Epithelial cell of prostate (primary cell): ENCODE measurements at places on chromosomes 12 and 14.

DNA sequence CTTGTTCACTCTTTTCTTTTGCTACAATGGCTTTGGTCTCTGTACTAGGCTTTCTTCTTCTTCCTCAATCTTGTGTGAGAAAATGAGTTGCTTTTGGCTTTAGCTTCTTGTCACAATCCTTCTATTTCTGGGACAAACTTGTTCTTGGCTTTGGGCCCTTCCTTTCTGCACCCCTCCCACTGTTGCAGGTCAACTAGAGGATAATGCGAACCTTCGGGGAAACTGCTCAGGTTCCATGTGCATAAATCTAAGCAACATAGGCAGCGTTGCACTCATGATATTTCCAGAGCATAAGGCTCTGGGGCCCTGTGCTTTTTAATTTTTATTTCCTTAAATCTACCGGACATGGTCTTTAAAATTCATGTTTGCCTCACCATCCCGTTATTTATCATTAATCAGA lies 89.8 kb upstream of the LRIG3 start:
- DNase-seq = no peak

DNA sequence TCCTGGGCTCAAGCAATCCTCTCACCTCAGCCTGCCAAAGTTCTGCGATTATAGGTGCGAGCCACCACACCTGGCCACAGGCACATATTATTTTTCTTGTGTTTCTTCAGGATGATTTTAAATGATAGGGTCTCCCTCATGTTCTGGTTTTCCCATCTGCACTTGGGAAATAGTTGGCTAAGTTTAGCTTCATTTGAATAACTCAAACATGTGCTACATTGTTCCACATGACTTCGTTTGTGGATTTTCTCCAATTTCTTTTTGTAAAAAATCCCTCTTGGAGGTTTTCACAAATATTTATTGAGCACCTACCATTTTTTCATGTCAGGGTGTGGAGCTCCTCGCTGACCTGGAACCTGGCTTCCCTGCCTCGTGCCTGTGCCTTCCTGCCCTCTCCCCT lies 55.2 kb upstream of the GNPNAT1 start:
- DNase-seq = no peak

DNA sequence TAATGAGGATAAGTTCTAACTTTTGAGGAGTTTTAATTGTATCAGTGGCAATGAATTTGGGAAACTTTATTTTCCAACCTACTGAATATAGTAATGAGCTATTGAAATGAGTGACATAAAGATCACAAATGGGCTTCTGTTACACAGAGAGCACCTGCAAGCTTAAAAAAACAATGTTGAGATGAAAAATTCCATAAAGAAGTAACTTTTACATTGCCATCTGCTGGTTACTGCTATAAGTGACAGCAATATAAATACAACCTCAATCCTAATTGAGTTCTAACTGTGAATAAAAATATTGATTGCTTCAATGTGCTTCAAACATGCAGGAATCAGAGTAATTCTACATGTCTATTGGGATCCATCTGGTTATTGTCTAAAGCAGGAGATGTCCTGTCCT lies 14.2 kb downstream of the WIF1 start:
- no peak for DNase-seq

DNA sequence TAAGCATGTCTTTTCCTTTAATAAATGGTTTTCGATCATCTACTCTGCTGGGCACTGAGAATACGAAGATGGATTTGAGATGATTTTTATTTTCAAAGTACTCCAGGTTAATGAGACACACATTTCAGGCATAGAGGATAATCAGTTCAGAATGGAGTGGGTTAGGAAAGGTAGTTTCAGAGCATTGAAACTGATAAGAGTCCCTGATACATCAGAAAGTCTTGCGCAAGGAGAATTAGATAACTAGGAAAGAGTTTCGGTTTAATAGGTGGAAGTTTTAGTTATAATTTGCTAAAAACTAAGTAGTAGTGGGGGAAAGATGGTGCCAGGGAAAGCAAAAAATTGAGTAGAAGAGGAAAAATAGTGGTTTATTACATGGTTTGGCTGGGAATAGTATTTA lies 50.1 kb downstream of the ZDHHC17 start:
- DNase-seq = no peak

- DNase-seq = no peak
Measured at GRCh38 chr12:89098441-89099112, 253.7 kb downstream of the DUSP6 start.

DNA sequence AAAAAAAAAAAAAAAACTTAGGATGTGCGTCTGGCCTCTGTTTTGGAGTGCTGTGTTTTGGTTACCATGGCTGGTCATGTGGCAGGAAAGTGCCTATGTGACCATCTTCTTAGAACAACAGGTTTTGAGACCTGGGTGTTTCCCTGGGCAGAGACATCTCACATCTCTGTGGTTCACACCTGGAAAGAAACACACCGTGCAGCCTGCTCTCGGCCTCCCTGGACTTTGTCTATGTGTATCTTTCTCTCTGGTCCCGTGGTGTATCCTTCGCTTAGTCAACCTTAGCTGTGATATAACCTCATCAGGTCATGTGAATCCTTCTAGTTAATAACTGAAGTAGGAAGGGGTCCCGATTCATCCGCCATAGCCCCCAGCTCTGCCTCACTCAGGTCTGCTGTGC lies 22.6 kb downstream of the ACADS start:
- DNase-seq = no peak

DNA sequence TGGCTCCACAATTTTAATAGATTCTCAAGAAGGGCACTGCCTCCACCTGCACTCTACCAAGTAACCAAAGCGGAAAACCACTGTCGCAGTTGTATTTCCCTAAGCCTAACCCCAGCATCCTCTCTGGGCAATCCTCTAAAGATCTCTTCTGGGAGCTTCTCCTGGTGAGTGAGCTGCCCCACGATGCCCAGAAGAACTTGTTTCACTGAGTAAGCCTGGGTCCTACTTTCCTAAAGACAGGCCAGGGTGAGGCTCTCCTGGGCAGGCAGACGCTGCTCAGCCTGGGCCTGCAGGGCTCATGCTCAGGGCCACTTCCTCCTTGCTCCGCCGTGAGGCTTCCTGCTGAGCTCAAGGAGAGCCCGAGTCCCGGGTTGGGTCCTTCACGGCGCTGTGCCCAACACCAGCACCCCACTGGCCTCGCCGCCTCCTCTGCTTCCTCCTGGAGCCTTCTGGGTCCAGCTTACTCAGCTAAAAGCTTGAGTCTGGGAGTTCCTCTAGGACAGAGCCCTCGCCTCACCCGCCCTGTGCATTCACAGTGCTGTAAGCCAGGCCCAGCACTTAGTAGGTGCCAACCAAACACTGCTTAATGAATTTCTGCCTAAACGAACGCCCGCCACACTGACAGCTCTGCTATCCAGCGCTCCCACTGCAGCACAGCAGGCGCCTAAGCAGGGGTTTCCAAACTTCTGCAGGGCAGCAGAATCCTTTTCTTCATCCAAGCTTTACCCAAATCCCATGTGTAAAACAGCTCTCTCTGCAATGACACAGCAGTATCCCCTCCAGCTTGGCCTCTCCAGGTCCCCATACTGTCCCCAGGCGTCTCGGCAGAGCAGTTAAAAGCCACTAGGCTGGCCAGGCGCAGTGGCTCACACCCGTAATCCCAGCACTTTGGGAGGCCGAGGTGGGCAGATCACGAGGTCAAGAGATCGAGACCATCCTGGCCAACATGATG lies 5.7 kb downstream of the RAB35 start:
- no peak for DNase-seq

DNA sequence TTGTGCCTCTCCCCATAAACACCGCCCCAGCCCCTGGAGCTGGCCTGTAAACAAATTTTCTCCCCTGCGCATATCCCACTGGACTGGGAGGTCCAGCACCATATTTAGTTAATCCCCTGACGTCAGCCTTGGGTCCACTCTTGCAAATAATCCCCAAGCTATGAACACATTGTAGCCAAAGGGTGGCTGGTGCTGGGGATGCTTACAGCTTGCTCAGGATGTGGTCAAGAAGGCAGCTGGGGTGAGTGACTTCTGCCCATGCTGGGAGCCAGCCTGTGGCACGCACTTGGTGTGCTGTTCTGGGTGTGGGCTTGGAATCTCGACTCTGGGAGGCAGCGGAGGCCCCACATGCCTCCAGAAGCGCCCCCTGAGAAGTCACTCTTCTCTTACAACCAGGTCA lies 32.1 kb downstream of the CMKLR1 start:
- no peak for DNase-seq

GRCh38 chr12:77364400-77364799 lies 299.0 kb upstream of the E2F7 start:
- no peak for DNase-seq

GRCh38 chr14:51544471-51544870 lies 107.2 kb upstream of the FRMD6 start:
- no peak for DNase-seq

- no peak for DNase-seq
Measured at GRCh38 chr12:51012570-51013236, 13.5 kb downstream of the SLC11A2 start.

GRCh38 chr12:92899386-92900001 lies 29.6 kb downstream of the EEA1 start:
- peak; percentile 85 for DNase-seq

GRCh38 chr14:23941669-23942068 lies 11.9 kb upstream of the DHRS4 start:
- no peak for DNase-seq

DNA sequence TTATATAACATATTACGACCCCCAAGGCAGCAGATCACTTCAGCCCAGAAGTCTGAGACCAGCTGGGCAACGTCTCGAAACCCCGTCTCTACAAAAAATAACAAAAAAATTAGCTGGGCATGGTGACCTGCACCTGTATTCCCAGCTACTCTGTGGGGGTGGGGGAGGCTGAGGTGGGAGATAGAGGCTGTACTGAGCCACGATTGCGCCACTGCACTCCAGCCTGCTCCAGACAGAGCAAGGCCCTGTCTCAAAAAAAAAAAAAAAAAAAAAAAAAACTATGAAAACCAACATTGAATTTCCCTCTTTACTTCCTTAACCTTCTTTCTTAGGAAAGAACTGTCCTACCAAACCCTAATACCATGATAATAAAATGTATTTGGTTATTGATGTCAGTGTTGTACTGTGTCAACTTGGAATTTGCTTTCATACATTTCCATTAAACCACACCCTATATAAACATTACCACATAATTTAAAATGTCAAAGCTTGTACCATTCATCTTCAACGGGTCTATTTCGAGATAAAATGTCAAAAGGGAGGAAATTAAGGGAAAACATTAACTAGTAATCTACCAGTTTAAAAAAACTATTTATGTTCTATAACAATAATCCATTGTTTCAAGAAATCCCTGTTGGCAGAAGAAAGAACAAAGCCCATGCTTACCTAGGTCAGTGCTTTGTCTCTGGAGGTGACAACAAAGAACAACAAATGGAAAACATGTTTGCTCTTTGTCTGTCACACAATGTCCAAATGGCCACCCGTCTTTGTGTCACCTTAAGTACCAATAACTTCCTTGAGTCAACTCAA lies 17.4 kb downstream of the GALNT4 start:
- no peak for DNase-seq

GRCh38 chr14:68229423-68230100 lies 410.0 kb downstream of the RAD51B start:
- no peak for DNase-seq

- DNase-seq = no peak
Measured at GRCh38 chr12:97140355-97140754, 233.3 kb downstream of the NEDD1 start.
